Activated CD4-positive, alpha-beta T cell treated with anti-CD3 and anti-CD28 coated beads, Interleukin-2, amount 50 U/mL, for 1 hour (primary cell): ENCODE measurements at places on chromosomes 4 and X.
A peak's percentile ranks its signal among the peaks of the same experiment; 100 is the strongest.

DNA sequence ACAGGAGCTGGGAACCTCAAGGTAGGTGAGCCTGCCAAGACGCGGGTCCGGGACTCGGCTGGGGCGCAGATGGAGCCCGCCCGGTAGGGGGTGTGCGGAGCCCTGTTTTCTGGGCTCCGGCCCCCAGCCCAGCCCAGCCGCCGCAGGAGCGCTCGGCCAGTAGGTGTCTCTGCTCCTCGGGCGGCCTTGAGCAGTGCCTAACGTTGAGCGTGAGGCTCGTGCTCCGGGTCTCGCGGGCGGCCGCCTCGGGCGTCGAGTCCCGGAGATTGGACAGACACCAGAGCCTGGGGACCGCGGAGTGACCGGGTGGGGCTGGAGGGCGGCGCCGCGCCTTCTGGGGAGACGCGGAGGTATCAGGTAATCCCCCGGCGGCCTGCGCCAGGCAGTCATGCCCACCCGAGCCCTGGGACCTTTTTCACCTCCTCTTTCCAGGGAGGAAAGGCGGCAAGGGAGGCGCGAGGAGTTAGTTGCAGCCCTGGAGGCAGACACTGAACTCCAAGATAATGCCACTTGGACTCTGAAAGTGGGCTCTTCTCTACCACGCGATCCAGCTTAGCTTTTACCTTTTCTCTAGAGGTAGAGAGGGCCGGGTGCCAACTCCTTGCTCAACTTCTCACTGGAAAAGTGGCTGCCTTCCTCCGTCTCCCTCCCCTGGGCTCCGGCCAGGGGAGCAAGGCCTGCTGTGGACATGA lies 14.5 kb upstream of the FGG start:
- peak; percentile 27 for DNase-seq

DNA sequence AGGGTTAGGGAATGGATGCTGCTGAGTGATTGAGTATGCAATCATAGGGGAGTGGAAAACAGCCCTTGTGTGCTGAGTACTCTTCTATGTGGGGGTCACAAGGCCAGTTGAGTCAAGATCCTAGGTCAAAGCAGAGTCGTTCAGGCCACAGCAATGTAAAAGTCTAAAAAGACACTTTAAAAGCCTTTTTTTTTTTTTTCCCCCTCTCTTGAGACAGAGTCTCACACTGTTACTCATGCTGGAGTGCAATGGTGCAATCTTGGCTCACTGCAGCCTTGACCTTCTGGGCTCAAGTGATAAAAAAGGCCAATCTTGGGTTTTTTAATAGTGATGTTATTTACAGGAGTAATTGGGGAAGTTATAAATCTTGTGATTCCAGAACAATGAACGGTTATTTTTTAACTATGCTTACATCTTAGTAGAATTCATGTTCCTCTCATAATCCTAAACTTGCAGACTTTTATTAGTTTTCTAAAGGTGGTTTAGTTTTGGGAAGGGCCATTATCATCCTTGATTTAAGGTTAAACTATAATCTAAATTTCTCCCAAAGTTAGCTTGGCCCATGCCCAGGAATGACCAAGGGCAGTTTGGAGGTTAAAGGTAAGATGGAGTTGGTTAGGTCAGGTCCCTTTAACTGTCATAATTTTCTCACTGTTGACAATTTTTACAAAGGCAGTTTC lies 82.2 kb upstream of the BMP2K start:
- no peak for DNase-seq

- DNase-seq, result no peak
Observed at GRCh38 chr4:167421201-167421600, 186.9 kb upstream of the SPOCK3 start.

DNA sequence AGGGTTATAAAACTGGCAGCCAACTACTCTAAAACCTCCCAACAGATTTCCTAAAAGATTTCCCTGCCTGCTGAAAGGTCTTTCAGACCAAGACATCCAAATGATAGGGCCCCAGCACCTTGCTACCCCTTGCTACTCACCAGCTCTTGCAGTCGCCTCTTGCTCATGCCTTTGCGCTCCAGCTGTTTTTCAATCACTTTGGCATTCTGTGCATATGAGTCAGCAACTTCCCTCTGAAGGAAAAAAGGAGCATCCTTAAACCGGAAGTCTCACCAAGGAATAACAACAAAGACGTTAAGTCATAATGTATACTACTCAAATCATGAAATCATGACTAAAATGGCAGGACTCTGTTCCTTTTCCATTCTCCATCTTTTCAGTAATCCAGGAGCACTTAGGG lies 24.0 kb downstream of the STEEP1 start:
- DNase-seq, result no peak

GRCh38 chr4:110296892-110297291 lies 98.5 kb upstream of the ELOVL6 start:
- no peak for DNase-seq

DNA sequence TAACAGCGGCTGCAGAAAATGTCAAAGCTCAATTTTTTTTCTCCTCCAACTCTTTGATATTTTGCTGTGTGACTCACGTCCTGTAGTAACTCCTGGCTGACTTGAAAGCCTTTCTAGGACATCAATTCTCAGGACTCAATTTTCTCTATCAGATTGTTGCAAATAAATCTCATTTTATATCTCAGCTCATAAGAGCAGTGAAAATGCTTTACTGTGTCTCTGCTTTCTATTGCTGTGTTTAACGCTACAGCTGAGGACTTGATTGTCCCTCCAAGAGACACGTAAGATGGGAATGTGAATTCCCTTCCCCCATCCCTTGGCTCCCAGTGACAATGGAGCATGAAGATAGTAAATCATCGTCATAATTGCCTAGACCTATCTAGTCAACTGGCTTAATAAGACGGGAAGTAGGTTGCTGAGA lies 20.5 kb upstream of the CBR4 start:
- no peak for DNase-seq

- no peak for DNase-seq
Observed at GRCh38 chr4:72975488-72975784, 94.1 kb downstream of the COX18 start.

- DNase-seq, result no peak
Observed at GRCh38 chr4:605702-606425, 19.5 kb upstream of the PDE6B start.
